Right lobe of liver (tissue), 6 donors: ENCODE measurements at places on chromosomes 4 and X. TPM values are rescaled to one million over a fixed set of nuclear protein-coding genes. Genes with fewer than 3 reads are reported as not detected.

The WAS gene
- total RNA-seq: 3.4 TPM

DNA sequence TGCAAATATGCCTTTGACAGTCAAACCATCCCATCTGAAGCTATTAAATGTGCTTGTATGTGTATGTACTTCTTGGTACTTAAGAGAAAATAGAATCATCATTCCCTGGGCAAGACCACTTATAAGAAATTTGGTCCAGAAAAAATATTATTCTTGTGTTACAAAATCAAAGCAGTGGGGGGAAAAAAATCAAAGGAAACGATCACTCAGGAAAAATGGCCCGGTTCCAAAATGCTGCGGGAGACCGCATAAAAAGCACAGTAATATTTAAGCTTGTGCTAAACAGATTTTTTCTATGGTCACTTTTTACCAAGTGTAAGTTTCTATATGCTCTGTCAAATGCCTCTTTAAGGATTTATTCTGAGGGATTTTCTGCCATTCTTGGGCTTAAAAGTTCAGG, 36.1 kb downstream of the RAI2 start:
- no peaks in the 10 kb centered on the region for H3K27me3 ChIP-seq
- H3K27ac ChIP-seq: no peak overlapping the region
- H3K36me3 ChIP-seq: no peaks in the 10 kb centered on the region
- H3K4me1 ChIP-seq: no peaks in the 10 kb centered on the region
- no peak for DNase-seq

DNA sequence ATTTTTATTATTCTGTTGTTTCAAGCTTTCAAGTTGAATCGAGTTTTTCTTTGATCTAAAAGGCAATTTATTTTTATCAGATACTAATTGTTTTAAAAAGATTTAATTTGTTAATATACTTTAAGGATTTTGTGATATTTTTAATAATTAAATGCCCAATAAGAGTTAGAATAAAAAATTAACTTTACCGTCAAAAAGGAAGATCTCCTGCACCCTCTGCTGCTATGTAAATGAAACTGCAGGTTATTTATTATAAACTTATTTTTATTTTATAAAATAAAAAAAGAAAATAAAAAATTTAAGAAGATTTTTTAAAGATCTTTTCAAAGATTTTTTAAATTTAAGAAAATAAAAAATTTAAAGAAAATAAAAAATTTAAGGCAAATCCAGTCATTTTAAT, 166.1 kb downstream of the CCSER1 start:
- no peaks in the 10 kb centered on the region for H3K36me3 ChIP-seq
- no peaks in the 10 kb centered on the region for H3K27me3 ChIP-seq
- H3K4me1 ChIP-seq: no peaks in the 10 kb centered on the region
- DNase-seq: no peak
- H3K4me3 ChIP-seq: no peak overlapping the region
- H3K27ac ChIP-seq: no peak overlapping the region

DNA sequence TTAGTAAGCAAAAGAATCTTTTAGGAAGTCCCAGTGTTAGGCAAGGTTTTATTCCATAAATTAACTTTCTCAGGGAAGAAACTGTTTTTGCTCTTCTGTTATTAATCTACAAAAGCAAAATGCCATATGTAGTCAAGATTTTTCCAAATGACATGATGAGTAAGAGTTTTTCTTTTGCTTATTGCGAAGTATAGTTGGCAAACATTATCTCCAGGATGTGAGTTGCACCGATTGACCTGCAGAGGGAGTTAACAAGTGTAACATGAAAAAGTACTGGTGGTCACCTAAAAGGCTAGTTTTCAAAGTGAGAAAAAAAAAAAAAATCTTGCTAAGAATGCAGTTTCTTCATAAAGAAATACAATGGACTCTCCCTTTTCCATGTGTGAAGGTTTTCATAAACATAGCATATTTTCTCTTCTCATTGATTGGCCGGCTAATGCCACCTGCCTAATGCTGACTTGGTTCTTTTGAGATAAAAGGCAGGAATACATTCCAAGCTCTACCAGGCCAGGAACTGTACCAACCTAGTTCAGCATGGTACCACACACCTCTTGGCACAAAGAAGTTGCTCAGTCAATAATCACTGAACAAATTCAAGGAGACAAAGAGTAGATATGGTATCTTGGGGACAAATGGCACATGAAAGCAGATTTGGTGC, 100.2 kb downstream of the LNX1 start:
- H3K4me1 ChIP-seq: no peaks in the 10 kb centered on the region
- H3K27ac ChIP-seq: no peak overlapping the region
- H3K36me3 ChIP-seq: no peaks in the 10 kb centered on the region
- no peaks in the 10 kb centered on the region for H3K27me3 ChIP-seq
